NCI-H1694 treated with DMSO at 0.1 percent for 48 hours (cell line): ENCODE measurements at places on chromosomes 12 and 14.

DNA sequence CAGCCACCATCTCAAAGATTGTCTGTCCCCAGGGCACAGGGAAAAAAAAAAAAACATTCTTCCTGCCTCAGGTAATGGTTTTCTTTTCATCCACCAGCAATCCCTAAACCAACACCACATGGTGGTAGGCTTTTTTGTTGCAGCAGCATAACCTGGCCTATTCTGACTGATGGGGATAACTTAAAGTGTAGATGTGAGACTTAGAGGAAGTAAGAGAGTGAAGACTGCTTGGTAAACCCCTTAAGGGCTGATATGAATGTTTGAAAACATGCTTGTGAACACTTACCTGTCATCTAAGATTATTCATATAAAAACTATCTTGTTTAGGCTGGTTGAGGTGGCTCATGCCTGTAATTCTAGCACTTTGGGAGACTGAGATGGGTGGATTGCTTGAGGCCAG lies 130.2 kb upstream of the RAP1B start:
- no peak for DNase-seq

- no peak for DNase-seq
Observed at GRCh38 chr14:34792598-34792997, 78.2 kb upstream of the CFL2 start.

GRCh38 chr14:88668448-88669116 lies 105.7 kb downstream of the ZC3H14 start:
- no peak for DNase-seq

DNA sequence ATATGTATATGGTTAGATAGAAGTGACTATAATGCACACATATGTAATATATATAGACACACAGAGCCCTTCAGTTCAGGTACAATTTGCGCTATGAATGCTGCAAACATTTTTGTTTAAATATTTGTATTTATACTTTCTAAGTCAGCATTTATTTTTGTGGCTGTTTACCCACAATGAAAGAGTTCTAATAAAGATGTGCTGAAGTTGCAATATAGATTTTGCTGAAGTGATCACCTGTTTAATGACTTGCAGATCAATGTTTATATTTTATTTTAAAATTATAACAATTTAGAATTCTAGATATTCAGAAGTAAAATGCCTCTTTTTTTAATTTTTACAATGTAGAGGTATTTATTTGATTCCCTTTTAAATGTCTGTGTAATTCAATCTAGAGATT lies 3.5 kb downstream of the FOXG1 start:
- DNase-seq: peak; percentile 59

GRCh38 chr12:101941306-101942249 lies 64.2 kb downstream of the DRAM1 start:
- no peak for DNase-seq

- no peak for DNase-seq
Observed at GRCh38 chr12:10158406-10158805, 13.5 kb downstream of the OLR1 start.

DNA sequence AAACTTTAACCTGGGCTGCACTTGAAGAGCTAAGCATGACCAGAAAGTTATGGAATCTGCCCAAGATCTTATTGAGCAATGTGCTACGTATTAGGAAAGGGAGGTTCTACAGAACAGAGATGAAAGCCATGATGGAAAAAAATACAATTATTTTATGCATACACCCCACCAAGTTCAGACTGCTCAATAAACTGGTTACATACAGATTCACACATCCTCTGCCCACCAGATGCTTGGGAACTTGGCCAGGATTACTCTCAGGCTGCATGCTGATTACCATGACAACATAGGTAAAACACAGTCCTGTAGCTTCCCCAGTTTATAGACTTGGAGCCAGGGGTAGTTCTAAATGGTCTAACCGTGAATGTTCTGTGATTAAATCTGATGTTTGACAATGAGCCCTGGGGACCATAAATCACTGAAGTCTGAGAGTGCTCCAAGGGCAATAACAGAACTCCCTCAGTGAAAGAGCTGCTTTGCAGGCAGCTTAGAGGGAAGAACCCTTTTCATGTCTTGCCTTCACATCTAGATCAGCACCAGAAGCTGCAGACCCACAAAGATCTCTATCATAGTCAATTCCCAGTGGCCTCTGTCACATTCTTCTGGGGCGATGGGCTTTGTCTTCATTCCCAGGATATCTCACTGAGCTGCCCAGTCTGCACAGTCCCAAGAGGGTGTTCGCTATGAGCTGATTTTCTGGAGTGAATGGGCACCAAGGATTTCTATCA lies 232.2 kb downstream of the EMP1 start:
- DNase-seq: peak; percentile 94

- no peak for DNase-seq
Observed at GRCh38 chr12:15520844-15521243, 198.5 kb downstream of the PTPRO start.

DNA sequence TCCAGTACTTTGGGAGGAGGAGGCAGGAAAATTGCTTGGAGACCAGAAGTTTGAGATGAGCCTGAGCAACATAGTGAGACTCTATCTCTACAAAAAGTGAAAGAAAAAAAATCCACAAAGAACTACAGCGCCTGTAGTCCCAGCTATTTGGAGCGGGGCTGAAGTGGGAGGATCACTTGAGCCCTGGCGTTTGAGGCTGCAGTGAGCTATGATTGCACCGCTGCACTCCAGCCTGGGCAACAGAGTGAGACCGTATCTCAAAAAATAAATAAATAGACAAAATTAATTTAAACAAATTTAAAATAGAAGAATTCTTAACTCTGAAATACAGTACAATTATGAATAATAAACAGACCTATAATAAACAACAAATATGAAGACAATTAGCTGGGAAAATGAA lies 40.9 kb downstream of the ATL1 start:
- DNase-seq: no peak

GRCh38 chr14:65431951-65432350 lies 19.4 kb downstream of the FUT8 start:
- DNase-seq: no peak

GRCh38 chr14:85601246-85601645 lies 71.3 kb downstream of the FLRT2 start:
- DNase-seq: peak; percentile 78
